ENCODE measurements at places on chromosomes 12 and 14. TPM values are rescaled to one million over a fixed set of nuclear protein-coding genes. Genes with fewer than 3 reads are reported as not detected.
A peak's percentile ranks its signal among the peaks of the same experiment; 100 is the strongest.

P2RX2 gene
- not detected for total RNA-seq

DNA sequence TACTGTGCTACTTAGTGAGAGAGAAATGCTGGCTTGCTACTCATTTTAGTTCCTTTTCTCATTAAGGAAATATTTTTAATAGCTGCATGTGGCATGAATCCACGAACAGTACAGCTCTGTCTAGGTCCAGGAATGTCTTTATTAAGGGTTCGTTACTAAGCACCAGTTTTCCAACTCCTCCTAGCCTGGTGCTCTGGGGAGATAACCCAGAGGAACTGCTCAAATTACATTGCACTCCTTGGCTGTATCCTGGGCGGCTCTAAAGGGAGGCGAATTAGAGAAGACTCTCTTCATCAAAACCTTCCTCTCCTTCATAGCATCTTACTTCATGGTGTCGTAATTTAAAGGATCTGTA lies 101.3 kb downstream of the PPM1A start:
- DNase-seq = no peak

- DNase-seq = no peak
Measured at GRCh38 chr12:8655421-8655820, 7.2 kb downstream of the MFAP5 start.

- DNase-seq = no peak
Measured at GRCh38 chr12:50187084-50187900, 20.1 kb upstream of the CERS5 start.

DNA sequence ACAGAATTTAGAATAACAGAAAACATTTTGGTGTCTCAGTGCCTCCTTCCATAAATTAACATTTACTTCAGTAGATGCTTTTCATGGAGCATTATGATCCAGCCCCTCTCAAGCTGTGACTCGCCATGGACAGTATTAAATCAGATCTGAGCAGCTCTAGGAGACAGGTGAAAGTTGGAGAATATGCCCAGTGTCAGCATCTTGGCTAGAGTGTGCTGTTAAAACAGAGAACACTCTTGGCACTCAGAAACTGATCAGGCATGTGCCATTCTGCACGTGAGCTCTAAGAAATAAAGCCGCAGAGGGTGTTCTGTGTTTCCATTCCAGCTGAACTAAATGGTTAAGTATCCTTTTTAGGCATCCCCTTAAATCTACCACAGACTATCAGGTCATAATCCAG lies 68.0 kb downstream of the DIP2B start:
- no peak for DNase-seq

DNA sequence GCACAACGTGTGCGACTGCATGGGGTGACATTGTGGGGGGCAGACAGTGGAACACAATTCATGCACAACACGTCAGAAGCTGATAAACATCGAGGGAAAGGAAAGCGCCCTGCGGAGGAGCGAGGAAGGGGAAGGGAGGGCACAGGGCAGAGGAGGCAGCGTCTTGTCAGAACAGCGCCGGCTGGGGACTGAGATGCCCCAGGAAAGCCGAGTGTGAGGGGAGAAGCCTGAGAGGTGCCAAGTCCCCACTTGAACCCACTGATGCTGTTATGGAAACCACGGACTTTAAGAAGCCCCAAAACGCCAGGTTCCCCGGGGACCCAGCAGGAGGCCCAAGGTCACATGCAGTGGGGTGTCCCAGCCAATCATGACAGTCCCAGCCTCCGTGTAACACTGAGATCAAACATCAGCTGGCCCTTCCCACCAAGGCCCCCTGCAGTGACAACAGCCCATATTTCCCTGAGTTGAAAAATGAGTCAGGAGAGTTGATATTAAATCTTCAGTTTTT lies 70.0 kb downstream of the GALNT9 start:
- DNase-seq = peak; percentile 24

DNA sequence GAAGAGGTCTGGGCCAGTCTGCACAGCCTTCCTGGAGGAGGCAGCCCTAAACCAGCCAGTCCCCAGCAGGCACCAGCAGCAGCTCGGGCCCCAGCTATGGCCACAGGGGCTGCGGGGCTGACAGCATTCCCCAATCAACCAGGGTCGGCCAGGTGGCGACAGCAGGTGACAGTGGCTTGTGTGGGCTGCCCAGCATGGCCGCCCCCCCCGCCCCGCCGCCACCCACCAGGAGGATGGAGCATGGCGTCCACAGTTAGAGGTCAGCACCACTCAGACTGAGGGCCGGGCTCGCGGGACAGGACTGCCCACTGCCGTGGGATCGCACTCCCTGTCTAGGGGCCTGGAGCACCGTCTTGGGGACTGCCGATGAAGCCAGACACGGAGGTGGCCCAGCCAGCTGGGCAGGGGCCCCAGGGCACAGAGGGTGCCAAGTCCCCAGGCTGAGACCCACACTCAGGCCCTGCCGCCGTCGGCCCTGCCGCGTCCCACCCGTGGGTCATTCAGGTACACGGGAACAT lies 15.0 kb downstream of the AKT1 start:
- DNase-seq = no peak

SDR9C7 gene
- not detected for total RNA-seq

ZFHX2 gene
- 1.0 TPM for total RNA-seq

- DNase-seq = no peak
Measured at GRCh38 chr12:105076098-105076497, 8.2 kb downstream of the ALDH1L2 start.
